Mucosa of descending colon (tissue), 3 donors: ENCODE measurements at places on chromosomes 5 and 9. TPM values are rescaled to one million over a fixed set of nuclear protein-coding genes. Genes with fewer than 3 reads are reported as not detected.
A peak's percentile ranks its signal among the peaks of the same experiment; 100 is the strongest.

DNA sequence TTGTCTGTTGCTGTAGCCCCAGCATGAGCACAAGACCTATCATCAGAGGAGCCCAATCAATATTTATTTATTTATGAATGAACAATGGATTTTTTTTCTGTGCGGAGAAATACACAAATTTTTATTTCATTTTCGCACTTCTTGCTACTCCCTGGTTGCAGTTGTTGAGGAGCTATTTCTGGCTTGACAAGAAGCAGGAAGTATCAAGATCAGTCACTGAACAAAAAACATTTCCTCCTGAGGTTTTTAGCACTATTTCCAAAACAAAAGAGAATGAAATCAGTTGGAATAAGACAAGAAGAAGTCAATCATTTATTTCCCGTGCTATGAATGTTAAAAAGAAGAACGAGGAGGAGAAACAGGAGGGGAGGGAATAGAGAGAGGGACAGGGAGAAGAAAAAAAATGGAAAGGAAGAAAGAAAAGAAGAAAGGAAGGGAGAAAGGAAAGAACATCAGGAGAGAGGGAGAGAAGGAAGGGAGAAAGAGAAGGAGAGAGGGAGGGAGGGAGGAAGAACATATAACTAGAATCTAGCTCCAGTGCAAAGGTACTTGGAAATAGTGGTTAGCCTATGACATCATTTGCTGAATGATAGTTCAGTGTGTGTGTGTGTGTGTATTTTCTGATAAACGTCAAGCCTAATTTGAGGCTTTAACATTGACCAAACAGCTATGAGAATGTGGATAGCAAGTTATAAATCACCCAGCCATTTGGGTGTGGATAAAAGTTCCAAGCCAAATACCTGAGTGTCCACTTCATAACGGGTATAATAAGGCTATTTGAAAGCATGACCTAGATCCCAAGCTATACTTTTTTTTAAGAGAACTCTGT is 586.0 kb downstream of the EBF1 start:
- no peak for DNase-seq

- no peak for DNase-seq
Measured at GRCh38 chr5:112479418-112479817, 60.3 kb upstream of the EPB41L4A start.

UBTD2 gene
- total RNA-seq = 18.3 TPM

- no peak for DNase-seq
Measured at GRCh38 chr5:80797428-80798024, 142.7 kb upstream of the DHFR start.

- DNase-seq = no peak
Measured at GRCh38 chr5:102787134-102787533, 32.0 kb downstream of the PAM start.

DNA sequence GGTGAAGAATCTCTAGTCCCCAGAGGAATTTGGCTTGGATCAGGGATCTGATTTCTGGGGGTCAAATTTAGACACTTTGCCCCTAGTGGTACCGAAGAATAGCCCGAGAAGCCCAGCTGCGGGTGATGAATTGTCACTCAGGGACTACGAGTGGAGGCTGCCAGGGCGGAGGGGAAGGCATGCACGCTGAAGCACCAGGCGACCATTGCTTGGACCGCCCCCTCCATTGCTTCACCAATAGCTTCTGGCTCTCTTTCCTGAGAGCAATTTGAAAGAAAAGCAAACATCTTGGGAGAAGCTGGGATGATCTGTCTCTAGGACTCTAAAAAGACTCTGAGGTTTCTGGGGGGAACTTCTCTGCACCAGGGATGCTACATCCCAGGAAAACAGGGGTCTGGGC is 137.6 kb downstream of the CRB2 start:
- DNase-seq = no peak

DNA sequence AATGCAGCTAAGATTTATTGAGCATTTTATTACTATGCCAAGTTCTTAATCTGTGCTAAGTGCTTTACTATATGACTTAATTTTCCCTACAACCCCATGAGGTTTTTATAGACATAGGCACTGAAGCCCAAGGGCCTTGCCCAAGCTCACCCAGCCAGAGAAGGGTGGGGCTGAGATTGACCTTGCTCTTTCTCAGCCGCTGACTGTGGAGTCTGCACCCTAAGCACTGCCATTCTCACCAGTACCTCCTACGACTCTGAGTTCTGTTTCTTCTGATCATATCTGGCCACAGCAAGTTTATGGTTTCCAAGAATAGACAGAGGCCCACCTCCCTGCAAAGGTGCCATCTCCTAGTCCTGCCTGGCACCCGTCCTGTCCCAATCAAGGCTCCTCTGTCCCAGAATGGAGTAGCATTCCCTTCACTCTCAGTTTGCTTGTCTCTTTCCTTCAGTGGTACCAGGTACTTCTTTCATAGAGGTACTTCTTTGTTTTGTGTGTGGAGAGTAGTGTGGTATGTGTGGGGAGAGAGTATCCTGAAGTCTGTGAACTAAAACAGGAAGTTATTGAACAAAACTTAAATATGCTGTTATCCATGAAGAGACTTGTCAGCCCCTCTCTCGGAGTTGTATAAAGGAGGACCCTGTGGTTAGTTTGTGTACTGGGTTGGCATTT is 42.6 kb downstream of the CSF1R start:
- peak; percentile 62 for DNase-seq
